ENCODE measurements at places on chromosomes 7 and 10. TPM values are rescaled to one million over a fixed set of nuclear protein-coding genes. Genes with fewer than 3 reads are reported as not detected.
A peak's percentile ranks its signal among the peaks of the same experiment; 100 is the strongest.

KDM7A gene
- 9.5 TPM for polyA plus RNA-seq

HSPA14 gene
- 17.1 TPM for polyA plus RNA-seq

ZNF800 gene
- 21.2 TPM for polyA plus RNA-seq

ASB13 gene
- 28.3 TPM for polyA plus RNA-seq

TMEM176B gene
- polyA plus RNA-seq: 103 TPM

TUBAL3 gene
- polyA plus RNA-seq: 0.22 TPM

CAV2 gene
- 27.2 TPM for polyA plus RNA-seq

AOAH gene
- 3.2 TPM for polyA plus RNA-seq

LBX1 gene
- not detected for polyA plus RNA-seq

NKX6-2 gene
- polyA plus RNA-seq: 10.3 TPM

ZEB1 gene
- 26.2 TPM for polyA plus RNA-seq

- DNase-seq: no peak
These were observed 82.8 kb downstream of the CHST15 start for GRCh38 chr10:124010563-124011131.

- DNase-seq: peak; percentile 3
These were observed 490 bp downstream of the KIN start for GRCh38 chr10:7787150-7787856.

- DNase-seq: no peak
These were observed 10.4 kb upstream of the SMC3 start for GRCh38 chr10:110556969-110557601.

DNA sequence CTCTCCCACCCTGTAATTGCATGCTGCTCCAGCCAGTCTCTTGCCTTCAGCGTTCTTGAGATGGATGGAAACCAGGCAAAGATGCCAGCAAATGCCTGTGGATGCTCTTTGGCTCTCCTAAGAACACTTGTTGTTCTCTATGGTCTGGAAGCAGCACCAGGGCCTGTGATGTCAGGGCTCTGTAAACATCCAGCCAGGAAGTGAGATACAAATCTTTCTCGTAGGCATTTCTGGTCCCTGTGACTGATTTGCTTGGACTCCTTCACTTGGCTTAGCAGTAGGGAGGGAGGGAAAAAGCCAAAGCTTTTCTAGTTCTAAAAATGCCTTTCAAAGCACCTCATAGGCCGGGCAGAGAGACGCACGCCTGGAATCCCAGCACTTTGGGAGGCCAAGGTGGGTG is 201.3 kb downstream of the REEP3 start:
- DNase-seq: no peak

DNA sequence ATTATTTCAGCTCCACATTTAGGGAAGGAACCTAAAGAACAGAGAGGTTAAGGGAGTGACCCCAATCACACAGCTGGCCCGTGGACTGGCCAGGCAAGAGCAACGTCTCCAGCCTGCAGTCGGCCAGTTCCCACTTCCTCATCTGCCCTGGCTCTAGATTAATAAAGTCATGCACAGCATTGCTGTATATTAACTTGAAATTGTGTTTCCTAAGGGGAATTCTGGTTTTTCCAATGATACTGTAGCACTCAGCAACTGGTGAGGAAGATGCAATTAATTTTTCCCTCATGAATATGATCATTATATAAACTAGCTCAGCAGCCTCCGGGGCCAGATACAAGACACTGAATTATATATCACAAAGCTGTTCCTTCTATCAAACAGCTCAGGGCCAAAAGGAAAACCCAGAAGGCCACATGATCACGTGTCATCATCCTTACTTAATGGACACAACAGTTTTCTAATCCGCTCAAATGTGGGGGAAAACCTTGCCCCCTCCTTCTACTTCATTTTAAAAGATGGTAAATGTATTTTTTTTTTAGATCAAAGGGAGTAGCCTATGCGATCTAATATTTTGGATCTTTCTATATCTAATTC is 295.3 kb upstream of the PRKCQ start:
- no peak for DNase-seq

DNA sequence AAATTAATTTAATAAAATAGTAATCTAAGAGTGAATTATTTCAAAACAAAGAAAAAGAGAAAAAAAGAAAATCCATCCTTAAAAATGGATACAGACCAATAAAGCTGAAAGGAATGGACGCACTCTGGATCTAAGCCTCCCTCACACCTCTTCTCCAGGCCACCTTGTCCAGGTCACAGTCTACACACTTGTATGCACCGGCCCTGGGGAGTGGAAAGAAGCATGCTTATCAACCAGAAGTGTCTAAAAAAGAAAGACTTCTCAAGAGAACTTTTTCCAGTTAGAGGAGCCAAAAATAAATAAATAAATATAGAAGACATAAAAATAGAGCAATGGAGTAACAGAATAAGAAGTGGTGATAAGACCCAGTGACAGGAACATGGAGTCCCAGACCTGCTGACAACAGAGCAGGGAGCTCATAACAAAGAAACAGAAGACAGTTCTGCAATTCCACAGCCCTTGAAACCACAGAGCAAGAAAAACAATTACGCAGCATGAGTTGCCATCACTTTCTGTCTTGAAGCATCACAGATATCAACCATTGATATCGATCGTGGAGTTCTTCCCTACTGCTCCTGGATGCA is 311.7 kb upstream of the NFE2L3 start:
- DNase-seq: no peak

- DNase-seq: no peak
These were observed 20.0 kb downstream of the FOXI2 start for GRCh38 chr10:127757033-127757432.

DNA sequence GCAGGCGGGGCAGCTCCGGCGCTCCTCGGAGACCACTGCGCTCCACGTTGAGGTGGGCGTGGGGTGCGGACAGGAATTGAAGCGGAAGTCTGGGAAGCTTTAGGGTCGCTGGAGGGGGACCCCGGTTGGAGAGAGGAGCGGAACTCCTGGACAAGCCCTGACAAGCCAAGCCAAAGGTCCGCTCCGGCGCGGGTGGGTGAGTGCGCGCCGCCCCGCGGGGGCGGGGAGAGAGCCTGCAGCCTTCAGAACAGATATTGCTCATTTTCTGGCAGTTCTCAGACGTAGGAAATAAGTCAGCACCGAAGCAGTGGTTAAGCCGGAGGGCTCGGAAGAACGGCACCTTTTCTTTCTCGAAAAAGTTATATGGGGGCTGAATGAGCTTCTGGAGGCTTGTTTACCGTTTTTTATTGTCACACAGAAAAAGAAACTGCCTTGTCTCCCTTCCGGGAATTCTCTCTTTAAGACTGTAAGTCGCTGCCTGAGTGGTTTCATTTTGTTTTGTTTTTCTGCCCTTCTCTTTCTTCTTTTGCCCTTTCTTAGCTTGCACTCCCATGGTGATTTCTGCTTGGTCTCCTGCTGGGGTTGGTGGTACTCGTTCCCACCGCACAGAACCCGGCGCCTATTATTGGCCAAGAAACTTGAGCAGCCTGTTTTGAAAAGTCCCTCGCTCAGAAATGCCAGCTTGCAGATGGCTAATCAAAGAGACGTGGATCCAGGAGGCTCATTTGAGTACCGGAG is 732 bp downstream of the FAS start:
- DNase-seq: peak; percentile 71

GRCh38 chr10:14476006-14476405 is 145.3 kb upstream of the FRMD4A start:
- DNase-seq: no peak

- DNase-seq: no peak
These were observed 20.4 kb downstream of the CCNY start for GRCh38 chr10:35356725-35357092.

GRCh38 chr7:78099715-78100394 is 301.3 kb downstream of the PHTF2 start:
- DNase-seq: no peak

DNA sequence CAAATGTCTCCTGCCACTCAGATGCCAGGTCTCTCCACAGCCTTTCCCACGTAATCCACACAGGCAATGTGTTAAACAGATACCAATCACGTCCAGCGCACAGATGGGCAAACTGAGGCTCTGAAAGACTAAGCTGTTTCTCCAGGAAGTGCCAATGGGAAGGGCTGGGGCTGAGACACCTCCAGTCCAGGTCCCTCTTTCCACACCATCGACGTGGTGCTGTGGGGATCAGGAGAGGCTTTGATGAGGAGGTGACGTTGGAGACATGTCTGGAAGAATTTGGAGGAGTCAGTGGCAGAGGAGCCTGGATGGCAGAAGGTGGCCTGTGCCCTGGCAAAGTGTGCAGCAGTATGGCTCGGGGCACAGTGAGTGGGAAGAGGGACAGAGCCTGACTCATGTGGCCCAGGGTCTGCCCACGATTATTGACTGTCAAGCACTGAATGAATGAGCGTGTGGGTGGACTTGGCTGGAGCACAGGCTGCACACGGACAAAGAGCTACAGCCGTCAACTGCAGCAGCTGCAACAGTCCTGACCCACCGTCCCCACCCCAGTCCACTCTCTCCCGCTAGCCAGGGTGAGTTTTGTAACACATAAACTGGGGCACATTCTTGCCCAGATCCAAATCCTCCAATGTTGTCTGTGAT is 40.8 kb upstream of the HSPA12A start:
- DNase-seq: no peak

- no peak for DNase-seq
These were observed 191.3 kb upstream of the RHOBTB1 start for GRCh38 chr10:61135276-61135721.

DNA sequence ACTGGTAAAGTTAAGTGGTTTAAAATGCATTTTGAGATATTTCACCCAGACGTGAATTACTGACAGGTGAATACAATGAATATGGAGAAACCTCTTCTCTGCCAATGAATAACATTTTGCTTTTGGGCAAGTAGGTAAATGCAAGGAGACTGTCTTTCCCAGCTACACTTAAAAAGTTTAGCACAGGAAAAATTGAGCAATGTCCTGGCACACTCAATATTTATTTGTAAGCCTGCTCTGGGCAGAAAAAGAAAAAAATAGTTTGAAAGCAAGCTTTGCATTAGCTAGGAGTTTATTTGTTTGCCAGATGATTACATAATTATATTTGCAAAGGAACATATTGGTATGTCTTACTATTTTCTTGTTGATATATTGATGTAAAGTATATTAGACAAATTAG is 624.2 kb downstream of the ACTR3B start:
- DNase-seq: no peak

DNA sequence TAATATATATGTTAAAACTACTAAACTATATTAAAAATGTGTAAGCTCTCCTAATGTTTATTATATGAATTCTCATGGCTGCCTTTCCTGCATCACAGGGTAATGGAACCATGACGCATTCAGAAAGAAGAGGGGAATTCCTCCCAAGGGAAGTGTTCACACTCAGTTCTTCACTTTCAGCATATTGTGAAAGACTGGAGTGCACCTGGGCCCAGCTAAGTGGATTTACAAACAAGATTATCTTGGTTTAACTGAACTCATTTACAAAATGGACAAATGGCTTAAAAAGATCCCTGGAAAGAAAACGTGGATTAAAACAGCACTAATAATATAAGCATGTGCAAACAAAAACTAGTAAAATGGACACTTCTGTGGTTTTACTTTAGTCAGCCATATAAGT is 149.8 kb downstream of the DOCK4 start:
- no peak for DNase-seq

DNA sequence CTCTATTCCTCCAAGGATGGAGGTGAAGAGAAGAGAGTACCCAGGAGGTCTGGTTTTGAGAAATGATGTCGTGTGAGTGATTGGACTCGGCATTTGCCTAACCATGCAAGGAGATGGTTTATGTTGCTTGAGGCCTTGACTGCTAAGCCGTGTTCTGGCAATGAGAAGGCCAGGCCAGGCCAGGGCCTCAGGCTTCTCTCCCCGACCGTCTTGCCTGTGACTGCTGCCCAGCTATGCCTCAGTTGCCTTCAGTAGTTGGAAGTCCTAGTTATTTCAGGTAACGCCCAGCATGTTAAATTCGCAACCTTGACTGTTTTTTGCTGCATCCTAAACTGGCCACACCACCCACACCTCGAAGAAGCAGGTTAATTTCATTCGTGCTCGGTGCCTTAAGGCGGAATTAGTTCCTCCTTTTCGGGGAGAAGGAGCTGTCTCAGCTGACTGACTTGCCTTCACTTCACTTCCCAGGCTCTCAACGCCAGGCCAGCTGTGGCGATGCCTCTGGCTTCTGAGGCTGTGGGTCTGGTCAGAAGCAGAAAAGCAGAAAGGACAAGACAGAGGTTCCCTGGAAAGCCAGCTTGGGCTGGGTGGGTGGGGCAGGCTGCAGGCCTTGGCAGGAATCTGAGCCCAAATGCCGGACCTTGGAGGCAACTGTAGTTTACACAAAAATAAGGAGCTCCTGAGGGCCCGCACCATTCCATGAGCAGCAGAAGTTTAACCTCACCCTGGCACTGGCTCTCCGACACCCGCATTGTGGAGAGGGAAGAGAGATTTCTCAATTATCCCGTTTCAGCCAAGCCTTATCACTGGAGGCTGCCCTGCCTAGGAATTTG is 61.9 kb upstream of the SAMD8 start:
- no peak for DNase-seq

DNA sequence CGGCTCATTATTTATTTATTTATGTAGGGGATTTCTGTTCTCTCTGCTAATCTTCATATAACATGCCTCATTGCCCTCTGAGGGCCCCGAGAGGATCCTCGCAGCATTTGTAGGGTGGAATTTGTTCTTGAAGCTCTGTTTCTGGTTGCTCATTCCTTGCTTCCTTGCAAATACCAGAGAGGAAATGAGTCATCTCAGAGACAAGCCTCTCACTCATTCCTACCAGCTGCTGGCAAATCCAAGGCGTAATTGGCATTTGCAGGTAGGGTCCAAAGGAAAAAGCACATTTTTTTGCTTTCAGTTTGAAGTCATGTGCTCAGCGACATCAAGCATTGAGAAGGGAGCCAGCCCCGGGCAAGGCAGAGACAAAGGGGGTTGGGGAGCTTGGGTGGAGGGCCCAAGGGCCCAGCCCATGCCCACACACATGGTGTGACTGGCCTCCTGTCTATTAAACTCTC is 501.6 kb downstream of the GALNT17 start:
- peak; percentile 34 for DNase-seq

- DNase-seq: no peak
These were observed 190.2 kb upstream of the HABP2 start for GRCh38 chr10:113362645-113363091.

GRCh38 chr7:150516956-150517745 is 2.5 kb downstream of the GIMAP7 start:
- no peak for DNase-seq

- DNase-seq: no peak
These were observed at the start of gene PHKG1 for GRCh38 chr7:56092789-56093531. Gene PHKG1 (minus strand): TSS chr7:56092952. CDS start chr7:56088941, 4,011 bp downstream.

GRCh38 chr7:111676811-111677210 is 114.5 kb upstream of the IMMP2L start:
- no peak for DNase-seq

DNA sequence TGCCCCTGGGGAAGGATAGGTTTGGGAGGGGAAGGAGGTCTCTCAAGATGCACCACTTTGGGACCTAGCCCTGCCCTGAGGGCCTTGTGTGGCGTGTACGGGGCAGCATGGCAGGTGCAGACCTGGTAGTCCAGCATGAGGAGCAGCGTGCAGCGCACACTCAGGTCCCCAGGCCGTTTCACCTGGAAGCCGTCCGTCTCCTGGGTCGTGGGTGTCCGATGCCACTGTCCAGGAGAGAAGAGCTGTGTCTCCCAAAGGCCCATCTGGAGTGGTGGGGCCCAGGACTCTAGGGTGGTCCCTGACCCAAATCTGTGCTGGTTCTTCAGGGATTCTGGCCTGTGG is 6.8 kb downstream of the SMARCD3 start:
- no peak for DNase-seq

GRCh38 chr7:26696978-26697377 is 167.4 kb downstream of the SKAP2 start:
- DNase-seq: no peak

- no peak for DNase-seq
These were observed 13.3 kb downstream of the COPG2 start for GRCh38 chr7:130655286-130655685.

- no peak for DNase-seq
These were observed 11.5 kb downstream of the C10orf71 start for GRCh38 chr10:49310460-49310859.

All from left renal cortex interstitium (tissue), 4 donors.